Substantia nigra (tissue), 51 donors: ENCODE measurements at places on chromosomes 16 and 17.

DNA sequence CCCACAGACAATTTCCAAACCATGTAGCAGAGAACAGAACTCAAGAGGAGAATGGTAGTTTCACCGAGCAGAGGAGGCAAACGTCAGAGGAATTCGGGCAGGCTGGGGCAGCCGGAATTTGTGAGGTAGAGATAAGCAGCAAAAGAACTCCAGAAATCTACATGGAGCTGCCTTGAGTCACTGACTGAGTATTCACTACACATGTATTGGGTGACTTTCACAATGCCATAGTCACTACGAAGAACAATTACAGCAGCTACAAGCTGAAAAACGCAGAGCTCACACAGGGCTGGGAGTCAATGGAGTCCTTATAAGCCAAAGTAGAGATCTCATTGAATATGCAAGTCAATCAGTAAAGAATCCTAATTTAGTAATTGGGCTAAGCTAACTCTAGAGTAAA is 13.4 kb downstream of the CMC2 start:
- DNase-seq, result no peak

DNA sequence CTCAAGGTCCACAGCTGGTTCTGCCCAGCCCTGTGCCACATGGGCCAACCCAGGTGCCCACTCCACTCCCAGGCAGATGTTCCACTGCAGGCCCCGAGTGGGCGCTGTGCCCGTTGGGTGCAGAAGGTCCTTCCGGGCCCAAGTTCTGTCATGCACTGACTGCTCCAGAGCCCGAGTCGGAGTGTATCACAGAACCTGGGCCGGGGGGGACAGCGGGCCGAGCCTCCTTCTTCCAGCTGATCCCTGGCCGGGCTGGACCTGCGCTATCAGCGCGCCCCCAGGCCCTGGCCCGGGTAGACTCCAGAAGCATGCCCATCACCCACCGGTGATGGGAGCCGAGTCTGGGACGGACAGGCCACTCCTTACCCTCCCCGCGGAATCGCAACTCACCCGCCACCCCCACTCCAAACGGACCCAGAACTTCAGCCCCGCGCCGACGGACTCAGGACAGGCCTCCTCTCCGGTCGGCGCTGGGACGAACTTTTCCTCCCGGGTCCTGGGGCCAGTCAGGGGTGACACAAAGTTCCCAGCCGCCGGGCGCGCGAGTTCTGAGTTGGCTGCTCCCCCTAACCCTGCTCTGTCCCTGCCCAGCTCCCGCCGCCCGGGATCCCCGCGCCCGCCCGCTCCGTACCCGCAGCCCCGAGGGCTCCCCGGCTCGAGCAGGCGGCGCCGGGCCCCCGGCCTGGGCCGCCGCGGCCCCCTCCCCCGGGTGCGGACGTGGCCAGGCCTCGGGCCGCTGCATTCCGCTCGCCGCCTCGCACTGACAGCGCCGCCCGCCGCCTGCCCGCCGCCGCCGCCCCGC is at the start of gene COPZ2:
Gene COPZ2 (minus strand): TSS at position 762 of the 802 bp plus-strand sequence. CDS start 20 bp downstream, at position 742.
- DNase-seq, result peak; percentile 37

GRCh38 chr17:65474660-65475059 is 86.8 kb downstream of the AXIN2 start:
- no peak for DNase-seq

DNA sequence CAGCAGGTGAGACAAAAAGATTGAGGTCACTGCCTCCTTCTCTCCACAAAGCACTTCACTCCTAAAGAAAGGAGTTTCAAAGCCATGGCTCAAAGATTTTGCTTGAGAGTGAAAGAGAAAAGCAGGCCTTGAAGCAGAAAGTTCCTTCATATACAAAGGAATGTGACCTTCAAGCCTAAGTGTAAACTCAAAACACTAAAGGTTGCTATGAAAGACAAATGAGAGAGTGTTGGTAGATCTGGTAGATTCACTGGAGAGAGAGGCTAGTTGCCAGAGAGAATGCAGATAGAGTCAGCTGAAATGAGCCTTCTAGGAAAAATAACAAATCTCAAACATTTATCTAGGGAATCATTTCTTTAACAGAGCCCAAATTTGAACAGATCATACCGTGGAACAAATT is 305.2 kb downstream of the CDH8 start:
- no peak for DNase-seq

- peak; percentile 31 for DNase-seq
Observed at GRCh38 chr17:68011199-68011665, 15.0 kb upstream of the C17orf58 start.

DNA sequence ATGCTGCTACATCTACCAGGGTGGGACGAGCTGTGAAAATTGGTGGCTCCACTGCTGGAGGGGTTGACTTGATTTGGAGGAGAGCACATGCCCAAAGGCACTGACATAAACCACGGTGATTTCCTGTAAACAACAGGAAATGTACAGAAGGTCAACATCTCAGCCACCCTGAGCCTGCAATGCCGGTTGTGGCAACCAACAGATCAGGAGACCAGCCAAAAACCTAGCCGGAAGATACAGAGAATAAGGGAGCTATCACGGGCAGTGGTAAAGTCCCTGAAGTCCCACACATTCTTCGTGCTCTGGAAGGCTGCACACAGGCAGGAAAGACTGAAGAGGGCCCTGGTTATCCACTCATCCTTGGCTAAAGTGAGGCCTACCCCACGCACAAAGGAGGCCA is 56.2 kb downstream of the ADCY9 start:
- no peak for DNase-seq

DNA sequence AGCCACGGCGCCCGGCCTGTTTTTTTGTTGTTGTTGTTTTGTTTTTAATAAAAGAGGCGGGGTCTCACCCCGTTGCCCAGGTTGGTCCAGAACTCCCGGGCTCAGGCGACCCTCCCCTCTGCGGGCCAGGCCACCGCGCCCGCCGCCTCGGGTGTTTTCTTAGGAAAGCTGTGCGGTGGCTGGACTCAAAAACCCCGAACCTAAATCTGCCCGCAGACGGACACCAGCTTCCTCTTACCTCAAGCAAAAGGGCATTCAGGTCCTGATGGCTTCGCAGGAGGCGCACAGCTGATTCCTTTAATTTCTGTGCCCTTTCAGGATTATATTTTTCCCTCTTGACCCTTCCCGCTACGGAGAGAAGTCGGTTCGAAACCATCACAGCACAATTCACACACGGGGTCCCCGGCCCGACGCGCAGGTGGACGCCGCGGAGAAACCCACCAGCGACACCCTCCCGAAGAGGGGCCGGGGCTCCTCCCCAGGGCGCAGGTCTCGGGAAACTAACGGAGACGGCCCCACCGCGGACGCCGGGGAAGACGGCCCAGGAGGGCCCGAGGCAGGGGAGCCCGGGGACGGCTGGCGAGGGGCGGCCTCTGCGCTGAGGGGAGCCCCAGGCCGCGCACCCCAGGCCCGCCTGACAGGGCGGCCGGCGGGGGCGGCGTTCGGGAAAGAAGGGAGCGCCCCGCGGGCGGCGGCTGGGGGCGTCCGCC is 653 bp downstream of the FANCA start:
- DNase-seq, result no peak

DNA sequence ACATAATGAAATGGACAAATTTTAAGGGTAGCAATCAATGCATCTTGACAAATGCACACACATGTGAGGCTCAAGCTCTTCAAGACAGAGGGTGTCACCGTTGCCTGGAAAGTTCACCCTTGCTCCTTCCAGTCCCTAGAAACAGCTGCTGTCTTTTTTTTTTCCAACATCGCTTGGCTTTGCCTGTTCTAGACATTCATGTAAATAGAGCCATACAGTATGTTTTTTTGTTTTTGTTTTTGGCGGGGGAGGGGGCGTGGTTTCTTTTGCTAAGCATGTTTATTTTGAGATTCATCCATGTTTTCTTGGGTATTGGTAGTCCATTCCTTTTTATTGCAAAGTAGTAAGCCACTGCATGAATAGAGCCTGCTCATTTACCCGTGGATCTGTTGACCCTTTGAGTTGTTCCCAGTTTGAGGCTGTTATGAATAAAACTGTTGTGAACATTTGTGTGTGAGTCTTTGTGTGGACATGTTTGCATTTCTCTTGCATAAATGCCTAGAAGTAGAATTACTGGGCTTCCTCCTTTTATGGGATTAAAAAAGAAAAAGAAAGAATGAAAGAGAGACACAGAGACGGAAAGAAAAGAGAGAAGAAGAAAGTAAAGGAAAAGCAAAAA is 78.4 kb downstream of the NT5M start:
- no peak for DNase-seq

- no peak for DNase-seq
Observed at GRCh38 chr16:67388191-67388590, 5.1 kb downstream of the TPPP3 start.

DNA sequence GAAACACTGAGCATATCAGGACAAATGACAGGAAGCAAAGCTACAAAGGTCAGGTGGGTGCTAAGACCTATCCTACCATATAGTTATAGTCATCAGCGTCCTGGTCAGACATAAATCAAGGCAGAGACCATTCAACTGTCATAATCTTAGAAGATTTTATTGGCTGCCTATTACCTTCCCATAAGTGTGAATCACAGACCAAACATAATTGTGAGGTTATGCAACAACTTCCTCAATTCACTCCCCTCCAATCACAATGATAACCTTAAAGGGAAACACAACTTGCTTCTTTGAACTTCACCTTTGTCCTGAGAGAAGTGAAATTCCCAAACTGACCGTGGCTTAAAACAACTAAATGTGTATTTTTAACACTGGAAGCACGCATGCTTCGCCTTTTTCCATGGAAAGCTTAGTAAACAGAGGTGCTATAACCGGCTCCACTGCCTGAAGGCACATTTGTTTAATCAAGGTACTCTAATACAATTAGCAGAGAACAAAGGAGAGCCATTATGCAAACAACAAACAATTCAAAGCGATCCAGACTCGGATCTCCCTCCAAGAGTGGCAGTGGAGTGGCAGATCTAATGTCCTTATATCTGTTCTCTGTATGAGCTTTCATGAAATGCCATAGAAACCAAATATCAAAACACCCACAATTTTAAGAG is 84.9 kb downstream of the TMEM114 start:
- DNase-seq, result no peak

- no peak for DNase-seq
Observed at GRCh38 chr17:44854192-44854591, 6.5 kb downstream of the HIGD1B start.

GRCh38 chr17:56030009-56030624 is 123.2 kb upstream of the ANKFN1 start:
- DNase-seq, result no peak

DNA sequence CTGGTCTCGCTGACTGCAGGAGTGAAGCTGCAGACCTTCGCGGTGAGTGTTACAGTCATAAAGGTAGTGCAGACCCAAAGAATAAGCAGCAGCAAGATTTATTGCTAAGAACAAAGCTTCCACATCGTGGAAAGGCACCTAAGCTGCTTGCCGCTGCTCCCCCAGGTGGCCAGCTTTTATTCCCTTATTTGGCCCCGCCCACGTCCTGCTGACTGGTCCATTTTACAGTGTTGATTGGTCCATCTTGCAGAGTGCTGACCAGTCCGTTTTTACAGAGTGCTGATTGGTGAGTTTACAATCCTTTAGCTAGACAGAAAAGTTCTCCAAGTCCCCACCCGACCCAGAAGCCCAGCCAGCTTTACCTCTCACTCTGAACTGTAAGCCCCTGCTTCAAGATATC is 227.8 kb downstream of the ABCC12 start:
- DNase-seq, result no peak

DNA sequence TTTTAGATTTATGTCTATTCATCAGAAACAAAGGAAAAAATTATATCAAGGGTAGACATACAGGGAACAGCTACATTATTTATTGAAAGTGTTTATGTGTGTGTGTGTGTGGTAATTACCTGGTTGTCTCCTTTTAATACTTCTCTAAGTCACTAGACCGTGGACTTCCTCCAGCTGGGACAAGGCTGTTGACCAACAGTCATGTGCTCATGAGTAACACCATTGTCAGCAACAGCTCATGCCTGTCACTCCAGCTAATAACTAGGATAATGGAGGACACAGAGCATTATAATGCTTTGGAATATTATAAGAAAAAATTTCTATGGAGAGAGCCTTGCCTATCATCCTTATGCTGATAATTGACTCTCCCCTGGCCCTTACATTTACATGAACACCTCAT is 125.3 kb upstream of the SALL1 start:
- DNase-seq, result no peak

- DNase-seq, result peak; percentile 36
Observed at GRCh38 chr16:88686439-88687253, at the start of gene SNAI3. Gene SNAI3, minus strand, starts transcription at chr16:88686507. Its CDS starts 101 bp downstream, at chr16:88686406.

- no peak for DNase-seq
Observed at GRCh38 chr16:29687755-29688154, 8.8 kb downstream of the QPRT start.

DNA sequence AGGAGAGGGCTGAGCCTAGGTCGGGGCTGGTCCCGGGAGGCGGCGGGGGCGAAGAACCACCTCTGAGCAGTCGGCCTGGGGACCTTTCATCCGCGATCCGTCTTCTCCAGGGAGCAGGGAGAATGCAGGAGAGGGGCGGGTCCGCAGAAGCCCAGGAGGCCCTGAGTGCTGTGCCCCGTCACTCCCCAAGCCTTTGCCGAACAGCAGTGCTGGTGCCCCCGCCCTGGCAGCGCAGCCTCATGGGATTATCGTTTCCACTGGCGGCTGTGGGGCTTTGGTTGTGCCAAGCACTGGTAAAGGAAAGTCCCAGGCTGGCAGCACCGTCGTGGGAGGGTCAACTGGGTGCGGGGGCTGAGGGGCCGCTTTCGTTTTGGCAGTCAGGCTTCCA is 631 bp downstream of the TBL3 start:
- DNase-seq, result no peak

GRCh38 chr17:36994438-36994837 is 45.7 kb downstream of the AATF start:
- DNase-seq, result no peak

GRCh38 chr16:79170555-79171246 is 429.8 kb downstream of the MAF start:
- no peak for DNase-seq

- DNase-seq, result no peak
Observed at GRCh38 chr17:38728290-38728831, 1.8 kb upstream of the CISD3 start.

GRCh38 chr17:78263063-78263735 is 31.8 kb downstream of the TMEM235 start:
- DNase-seq, result no peak

DNA sequence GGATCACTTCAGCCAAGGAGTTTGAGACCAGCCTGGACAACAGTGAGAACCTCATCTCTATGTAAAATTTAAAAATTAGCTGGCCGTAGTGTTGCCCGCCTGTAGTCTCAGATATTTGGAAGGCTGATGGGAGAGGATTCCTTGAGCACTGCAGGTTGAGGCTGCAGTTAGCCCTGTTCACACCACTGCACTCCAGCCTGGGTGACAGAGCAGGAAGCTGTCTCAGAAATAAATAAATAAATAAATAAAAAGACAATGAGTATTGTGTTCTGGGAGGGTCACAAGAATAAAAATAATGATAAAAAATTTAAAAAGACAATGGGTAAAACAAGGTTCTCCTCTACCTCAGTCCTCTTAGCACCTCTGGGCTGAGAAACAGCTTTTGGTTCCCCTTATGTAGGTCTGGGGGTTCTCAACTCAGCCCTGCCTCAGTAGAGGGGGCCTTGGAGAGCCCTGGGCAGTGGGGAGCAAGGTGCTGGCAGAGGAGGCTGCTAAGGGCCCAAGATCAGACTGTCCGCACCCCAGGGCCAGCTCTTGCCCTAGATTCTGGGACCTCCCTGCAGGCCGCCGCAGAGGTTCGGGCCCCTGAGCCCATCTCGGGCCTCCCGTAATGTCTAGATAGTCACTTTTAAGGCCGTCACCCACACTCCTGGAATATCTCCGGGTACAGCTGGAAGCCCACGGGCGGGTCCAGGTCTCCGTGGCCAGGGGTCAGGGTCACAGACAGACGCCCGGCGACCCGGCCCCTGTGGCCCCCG is 3.4 kb downstream of the ZNF764 start:
- no peak for DNase-seq
